ENCODE measurements at places on chromosomes 16 and 17.
A peak's percentile ranks its signal among the peaks of the same experiment; 100 is the strongest.

- no peak for DNase-seq
Measured at GRCh38 chr16:29007730-29008593, 23.1 kb downstream of the LAT start.

DNA sequence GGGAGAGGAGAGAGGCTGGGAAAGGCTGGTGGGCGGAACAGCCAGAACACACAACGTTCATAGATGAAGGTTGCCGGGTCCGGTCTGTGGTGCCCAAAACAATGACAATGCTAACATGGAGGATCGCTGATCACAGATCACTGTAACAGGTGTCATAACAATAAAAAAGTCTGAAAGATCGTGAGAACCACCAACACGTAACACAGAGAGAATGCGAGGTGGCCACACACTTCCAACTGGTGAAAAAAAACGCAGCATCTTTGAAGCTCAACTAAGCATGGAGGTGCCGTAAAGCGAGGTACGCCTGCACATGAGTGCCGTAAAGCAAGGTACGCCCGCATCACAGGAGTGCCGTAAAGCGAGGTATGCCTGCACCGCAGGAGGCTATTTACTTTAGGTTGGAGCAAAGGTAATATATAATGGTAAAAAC lies 42.3 kb downstream of the ABR start:
- no peak for DNase-seq

- no peak for DNase-seq
Measured at GRCh38 chr17:72141336-72141735, 20.5 kb downstream of the SOX9 start.

DNA sequence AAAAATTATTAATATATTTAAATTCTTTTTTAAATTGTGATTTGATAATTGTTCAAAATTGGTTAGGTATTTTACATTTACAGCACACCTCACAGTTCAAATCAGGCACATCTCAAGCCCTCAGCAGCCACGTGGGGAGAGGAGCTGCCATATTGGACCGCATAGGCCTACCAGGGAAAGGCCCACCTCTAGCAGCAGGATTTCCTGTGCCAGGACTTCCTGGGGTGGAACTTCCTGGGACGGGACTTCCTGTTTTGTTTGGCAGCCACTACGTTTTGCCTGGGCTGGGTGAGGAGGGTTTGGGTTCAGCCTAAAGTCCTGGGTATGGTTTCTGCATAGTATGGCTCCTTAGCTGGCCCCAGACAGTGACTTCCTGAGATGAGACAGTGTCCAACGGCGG lies 298.5 kb upstream of the FOXF1 start:
- no peak for DNase-seq

- no peak for DNase-seq
Measured at GRCh38 chr16:66728117-66728787, 23.2 kb downstream of the DYNC1LI2 start.

- no peak for DNase-seq
Measured at GRCh38 chr16:22813948-22814710, at the start of gene HS3ST2. Gene HS3ST2, plus strand, starts transcription at chr16:22814162. Its CDS starts 449 bp downstream, at chr16:22814611.

DNA sequence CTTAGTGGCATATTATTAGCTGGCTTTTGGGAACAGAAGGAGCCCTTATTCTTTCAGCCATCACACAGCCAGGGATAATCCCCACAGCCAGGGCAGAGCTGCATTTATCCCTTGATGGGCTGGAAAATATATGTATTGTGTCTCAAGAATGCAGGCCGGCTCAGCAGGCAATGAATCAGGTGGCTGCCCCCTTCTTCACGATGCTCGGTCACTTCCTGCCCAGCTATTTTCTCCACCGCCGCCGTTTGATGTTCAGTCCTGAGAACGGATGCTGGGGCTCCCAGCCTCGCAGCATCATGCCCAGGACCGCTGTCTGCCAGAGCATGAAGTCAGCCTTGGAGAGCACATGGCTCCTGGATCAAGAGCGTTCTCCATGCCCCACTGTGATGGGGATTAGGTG lies 4.3 kb upstream of the MYH3 start:
- no peak for DNase-seq

- DNase-seq = no peak
Measured at GRCh38 chr17:79646721-79647455, 36.0 kb upstream of the RBFOX3 start.

GRCh38 chr17:73096211-73096610 lies 3.7 kb upstream of the SLC39A11 start:
- DNase-seq = no peak

- peak; percentile 56 for DNase-seq
Measured at GRCh38 chr17:75105126-75106080, 4.4 kb upstream of the ARMC7 start.

Data from GM12891 (cell line).